ENCODE measurements at places on chromosomes 2 and 18.

GRCh38 chr2:64354857-64355680, 98.9 kb upstream of the LGALSL start:
- DNase-seq, result no peak

- no peak for DNase-seq
Observed at GRCh38 chr2:226747288-226747687, 52.3 kb downstream of the IRS1 start.

GRCh38 chr2:232300894-232301387, 77.6 kb upstream of the ALPP start:
- DNase-seq, result no peak

- DNase-seq, result no peak
Observed at GRCh38 chr2:44494006-44494405, 132.3 kb downstream of the CAMKMT start.

- DNase-seq, result peak; percentile 24
Observed at GRCh38 chr18:2104620-2105462, 466.5 kb downstream of the METTL4 start.

GRCh38 chr2:119550856-119551255, 6.6 kb downstream of the CFAP221 start:
- no peak for DNase-seq

- no peak for DNase-seq
Observed at GRCh38 chr2:41959760-41960159, 88.1 kb upstream of the PKDCC start.

GRCh38 chr18:60162388-60162787, 210.2 kb downstream of the MC4R start:
- DNase-seq, result no peak

DNA sequence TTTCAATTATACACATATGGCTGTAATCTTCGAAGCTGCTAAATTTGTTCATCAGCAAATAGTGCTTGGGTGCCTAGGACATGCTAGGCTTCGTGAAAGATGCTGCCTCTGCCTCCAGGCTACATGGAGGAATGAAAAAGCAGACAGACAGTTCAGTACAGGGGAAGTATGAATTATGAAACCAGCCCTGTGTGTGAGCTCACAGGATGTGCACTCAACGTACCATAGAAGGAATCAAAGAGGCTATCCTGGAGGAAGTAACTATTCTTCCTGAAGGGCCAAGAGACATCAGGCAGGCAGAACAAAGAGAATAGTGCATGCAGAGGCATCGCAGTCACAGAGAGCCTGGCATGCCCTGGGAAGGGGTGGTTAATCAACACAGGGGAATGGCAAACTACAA, 61.4 kb downstream of the DYM start:
- no peak for DNase-seq

DNA sequence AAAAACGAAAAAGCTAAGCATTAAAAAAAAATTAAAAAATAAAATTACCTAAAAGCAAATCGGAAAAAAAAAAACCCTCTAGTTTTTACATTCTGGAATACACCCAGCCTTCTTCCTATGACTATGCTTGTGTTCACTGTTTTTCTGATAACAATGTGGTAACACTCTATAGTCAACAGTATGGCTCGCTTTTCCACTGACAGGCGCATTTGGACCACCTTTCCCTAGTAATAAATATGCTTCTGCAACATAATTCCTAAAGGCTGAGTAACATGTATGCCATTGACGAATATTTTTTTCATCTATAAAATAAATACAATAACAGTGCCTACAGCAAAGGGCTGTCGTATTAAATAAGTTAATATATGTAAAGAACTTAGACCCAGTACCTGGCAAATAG, 27.9 kb downstream of the NOL10 start:
- DNase-seq, result no peak

DNA sequence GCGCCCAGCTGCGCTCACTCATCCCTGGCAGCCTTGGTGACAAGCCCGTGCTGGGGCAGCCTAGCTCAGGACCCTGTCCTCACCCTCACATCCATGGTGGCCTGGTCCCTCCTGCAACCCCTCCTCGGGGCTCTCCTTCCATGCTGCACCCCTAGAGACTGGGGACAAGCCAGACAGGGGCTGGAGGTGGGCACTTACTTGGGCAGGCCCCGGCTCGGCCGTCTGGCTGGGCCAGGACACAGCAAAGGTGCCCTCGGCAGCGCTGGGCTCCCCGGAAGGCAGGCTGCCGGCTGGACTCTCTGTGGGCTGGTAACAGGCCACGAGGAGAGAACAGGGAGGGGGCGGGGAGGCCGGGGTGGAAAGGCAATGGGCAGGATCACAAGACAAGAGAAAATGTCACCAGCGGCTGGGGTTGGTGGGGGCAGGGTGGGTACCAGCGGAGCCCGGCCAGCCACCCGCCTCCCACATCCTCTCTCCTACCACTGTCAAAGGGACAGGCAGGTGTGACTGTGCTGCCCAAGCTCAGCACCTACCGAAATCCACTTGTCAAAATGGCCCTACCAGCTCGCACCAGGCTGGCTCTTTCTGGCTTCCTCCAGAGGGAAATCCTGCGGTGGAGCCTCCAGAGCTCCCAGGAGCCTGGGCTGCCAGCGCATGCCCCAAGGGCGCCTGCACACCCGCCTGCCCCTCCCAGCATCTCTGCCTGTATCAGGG, 54.7 kb downstream of the BIN1 start:
- no peak for DNase-seq

DNA sequence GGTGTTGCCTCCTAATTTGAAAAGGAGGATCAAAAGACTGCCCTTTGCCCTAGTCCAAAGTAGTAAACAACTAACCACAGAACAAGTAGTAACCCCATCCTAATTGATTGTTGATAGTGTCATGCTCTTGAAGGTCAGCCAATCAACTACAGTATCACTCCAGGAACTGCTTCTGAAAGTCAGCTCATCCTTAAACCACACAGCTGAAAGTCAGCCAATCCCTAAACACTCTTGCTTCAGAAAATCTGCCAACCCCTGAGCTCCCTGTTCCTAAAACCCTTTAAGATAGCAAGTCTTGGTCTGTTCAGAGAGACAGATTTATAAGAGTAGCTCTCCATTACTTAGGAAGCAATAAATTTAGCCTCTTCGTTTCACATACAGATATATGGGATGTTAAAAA, 51.6 kb upstream of the CPO start:
- no peak for DNase-seq

DNA sequence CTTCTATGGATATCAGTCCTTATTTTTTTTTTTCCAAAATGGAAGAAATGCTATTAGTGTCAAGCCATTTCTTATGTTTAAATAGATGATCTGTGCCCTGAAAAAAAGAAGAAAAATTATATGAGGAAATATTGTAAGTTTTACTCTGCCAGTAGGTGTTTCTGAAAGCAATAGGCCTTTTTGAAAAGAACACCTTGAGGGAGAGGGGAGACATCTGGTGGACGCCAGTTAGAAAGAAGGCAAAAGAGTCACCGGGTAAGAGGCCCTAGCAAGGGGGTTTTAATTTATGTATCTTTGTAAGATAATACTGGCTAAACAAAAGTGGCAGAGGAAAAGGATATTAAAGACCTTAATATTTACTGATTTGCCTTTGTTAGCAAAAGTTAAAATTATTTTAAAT, 56.1 kb downstream of the DYNAP start:
- DNase-seq, result no peak

GRCh38 chr2:124213977-124214587, 189.0 kb downstream of the CNTNAP5 start:
- DNase-seq, result no peak

DNA sequence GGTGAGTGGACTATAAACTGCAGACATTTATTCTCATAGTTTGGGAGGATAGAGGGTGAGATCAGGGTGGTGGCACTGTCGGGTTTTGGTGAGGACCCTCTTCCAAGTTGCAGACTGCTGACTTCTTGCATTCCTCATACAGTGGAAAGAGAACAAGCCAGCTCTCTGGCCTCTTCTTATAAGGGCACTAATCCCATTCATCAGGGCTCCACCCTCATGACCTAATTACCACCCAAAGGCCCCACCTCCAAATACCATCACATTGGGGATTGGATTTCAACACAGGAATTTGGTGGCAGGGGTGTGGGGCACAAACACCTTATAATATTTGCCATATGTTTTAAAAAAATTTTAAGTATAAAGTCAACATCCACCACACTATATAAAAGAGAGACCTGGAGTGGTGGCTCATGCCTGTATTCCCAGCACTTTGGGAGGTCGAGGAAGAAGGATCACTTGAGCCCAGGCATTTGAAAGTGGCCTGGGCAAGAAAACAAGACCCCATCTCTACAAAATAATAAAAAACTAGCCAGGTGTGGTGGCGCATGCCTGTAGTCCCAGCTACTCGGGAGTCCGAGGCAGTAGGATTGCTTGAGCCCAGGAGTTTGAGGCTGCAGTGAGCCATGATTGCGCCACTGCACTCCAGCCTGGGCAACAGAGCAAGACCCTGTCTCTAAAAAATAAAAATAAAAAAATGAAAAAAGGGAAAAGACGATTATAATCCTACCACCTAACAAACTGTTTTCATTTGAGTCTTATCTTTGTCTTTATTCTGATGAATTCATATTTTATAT, 44.0 kb downstream of the TCF7L1 start:
- DNase-seq, result no peak

DNA sequence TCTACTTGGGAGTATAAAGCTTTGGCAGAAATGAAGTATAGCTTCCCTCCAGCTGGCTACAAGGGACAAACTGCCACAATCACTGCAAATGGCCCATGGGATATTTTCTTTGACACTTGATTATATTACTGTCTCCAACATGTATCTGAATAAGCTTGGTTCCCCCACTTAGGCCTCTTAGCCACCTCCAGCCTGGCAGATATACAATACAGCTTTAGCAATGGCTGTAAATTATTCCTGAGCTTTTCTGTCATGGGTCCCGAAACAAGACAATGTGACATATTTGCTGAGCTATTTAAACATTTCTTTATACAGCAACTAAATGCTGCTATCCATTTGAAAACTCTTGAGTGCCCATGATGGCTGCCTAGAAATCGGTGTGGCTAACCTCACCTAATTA, 406.2 kb downstream of the SUCLG1 start:
- DNase-seq, result no peak

- no peak for DNase-seq
Observed at GRCh38 chr18:64127172-64127571, 21.7 kb downstream of the LINC00305 start.

GRCh38 chr2:23322567-23323197, 62.3 kb upstream of the KLHL29 start:
- no peak for DNase-seq

DNA sequence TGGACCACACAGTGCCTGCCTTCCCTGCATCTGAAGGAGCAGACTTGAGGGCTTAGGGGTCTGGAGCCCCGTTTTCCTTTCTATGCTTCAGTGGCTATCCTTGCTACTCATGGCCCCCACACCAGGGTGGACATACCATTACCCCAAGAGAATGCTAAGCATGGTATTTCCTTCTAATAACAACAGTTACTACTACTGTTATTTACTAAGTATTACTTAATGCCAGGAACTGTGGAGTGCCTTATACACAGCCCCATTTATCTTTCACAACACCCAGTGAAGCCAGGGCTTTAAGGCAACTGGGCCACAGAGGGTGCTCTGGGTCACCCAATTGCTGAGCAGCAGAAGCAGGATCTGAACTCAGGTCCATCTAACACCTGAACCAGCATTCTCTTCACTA, 5.8 kb upstream of the PAX8 start:
- DNase-seq, result no peak

DNA sequence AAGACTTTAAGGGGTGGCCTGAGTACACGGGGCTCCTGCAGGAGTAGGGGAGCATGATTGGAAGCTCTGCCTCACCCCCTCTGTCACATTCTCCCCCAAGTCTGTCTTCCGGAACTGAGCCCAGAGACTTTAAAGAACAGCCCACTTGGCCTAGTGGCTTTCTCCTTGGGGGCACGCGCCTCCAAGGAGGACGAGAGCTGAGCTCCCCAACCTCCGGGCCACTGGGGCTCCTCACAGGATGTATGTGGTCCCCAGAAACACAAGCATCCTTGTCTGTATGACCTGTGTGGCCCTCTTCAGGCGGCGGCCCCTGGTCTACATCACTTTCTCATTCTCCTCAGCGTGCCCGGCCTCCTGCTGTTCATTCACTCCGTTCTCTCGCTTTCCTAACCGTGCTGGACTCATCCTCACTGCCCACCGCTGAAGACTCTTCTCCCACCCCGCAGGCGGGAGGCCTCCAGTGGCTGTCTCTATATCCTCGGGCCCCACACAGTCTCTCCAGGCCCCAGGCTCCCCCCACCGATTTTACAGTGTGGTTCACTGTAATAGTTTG, 23.7 kb downstream of the KCNF1 start:
- no peak for DNase-seq

- DNase-seq, result no peak
Observed at GRCh38 chr2:33022395-33022985, 75.7 kb downstream of the LTBP1 start.

- DNase-seq, result no peak
Observed at GRCh38 chr2:189309331-189309730, 129.8 kb upstream of the COL5A2 start.

DNA sequence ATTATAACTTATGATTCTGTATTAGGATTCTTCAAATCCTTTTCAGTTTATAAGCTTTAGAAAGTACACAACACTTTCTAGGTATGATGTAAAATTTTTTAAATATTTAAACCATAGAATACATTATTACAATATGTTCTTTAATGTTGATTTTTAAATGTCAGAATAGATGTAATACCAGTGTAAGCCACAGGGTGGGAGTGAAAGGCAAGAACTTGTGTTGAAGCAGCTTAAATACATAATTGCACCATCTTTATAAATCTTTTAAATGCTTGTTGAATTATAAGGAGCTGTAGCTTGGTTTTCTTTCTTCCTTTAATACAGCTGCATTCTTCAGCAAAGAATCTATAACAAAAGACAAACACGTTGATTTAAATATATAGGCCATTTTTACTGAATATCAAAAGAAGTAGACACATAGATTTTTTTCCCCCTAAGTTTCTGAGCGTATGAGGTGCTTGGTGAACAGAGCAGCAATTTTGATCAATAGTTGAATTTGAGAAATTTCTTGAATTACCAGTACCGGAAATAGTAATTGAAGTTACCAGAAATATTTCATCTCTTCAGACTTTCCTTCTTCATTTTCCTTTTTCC, 63.0 kb downstream of the TANK start:
- no peak for DNase-seq

DNA sequence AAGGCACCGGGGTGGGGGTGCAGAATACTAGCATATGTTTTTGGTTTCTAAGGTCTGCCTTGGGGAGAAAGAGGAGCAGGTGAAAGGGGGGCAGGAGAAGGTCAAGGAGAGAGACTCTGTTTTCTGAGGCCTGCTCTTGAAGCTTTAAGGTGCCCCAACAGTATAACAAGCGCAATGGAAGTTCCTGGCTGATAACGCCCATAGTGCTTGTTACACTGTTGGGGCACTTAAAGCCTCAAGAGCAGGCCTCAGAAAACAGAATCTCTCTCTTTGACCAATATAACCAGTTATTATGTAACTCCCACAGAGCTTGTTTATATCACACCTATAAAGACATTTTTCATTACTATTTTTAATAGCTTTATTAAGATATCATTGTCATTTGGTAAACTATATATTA, 16.5 kb downstream of the OXER1 start:
- DNase-seq, result no peak

- DNase-seq, result no peak
Observed at GRCh38 chr2:2164326-2164917, 166.7 kb downstream of the MYT1L start.
